ENCODE measurements at places on chromosomes 7 and 10. TPM values are rescaled to one million over a fixed set of nuclear protein-coding genes. Genes with fewer than 3 reads are reported as not detected.

DNA sequence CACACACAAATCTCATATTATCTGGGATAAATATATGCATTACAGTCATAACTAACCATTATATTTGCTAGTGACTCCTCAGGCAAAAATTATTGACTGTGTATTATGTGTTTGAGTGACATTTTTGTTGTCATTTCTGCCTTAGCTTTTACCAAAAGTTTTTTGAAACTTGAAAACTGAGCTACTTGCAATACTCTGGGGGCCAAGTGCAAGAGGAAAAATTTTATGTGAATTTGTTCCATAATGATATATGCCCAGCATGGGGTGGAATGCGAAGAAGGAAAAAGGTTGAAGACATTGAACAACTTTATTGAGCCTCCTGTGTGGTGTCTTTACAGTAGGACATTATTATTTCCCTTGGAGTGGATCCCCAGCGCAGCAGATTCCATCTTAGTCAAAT, 176.8 kb upstream of the FERD3L start:
- no peak for DNase-seq

GRCh38 chr7:41536122-41536872, 166.6 kb downstream of the INHBA start:
- DNase-seq: no peak

DNA sequence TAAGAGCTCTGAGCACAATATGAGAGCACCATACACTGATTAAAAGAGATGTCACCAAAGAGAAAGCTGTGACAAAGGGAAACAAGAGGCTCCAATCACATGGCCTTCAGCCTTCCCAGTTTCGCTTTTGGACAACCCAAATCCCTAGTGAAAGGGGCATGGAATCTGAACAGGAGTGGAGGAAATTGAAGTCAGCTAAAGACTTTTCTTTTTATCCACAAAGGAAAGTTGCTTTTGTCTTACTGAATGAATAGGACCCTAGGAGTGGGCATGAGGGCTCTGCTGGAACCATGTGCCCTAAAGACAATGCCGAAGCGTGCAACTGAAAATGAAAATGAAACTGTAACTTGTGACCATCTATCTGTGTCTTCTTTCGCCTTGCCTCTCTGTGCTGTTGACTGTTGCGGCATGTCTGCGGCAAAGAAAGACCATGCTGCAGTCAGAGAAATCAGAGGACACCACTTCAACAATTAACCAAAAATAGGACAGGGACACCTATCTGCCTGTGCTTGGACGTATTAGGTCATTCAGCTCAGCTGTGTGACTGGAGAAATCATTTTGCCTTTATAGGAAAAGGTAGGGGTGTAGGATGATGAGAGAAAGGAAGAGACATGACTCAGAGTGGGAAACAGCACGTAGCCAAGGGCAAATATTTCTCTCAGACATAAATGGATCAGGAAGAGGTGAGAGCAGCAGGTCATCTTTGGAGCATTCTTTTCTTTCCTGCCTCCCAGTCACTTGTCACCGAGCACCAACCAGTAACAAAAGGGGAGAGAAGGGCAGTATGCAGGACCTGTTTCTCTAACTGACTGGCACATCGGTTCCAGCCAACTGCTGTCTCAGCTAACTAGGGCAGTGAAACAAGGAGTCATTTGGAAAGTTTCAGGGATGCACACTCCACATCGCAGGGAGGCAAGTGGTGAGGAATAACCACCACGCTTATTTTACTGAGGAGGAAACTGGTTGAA, 12.3 kb downstream of the CAV2 start:
- DNase-seq: no peak

The CLCN1 gene
- not detected for total RNA-seq

The PLCE1 gene
- total RNA-seq: 3.1 TPM

- no peak for DNase-seq
Measured at GRCh38 chr10:69901022-69901421, 99.3 kb downstream of the COL13A1 start.

The FERD3L gene
- total RNA-seq: not detected
